Cardiac ventricle fibroblast (primary cell): ENCODE measurements at places on chromosomes 12 and 14. TPM values are rescaled to one million over a fixed set of nuclear protein-coding genes. Genes with fewer than 3 reads are reported as not detected.

The CIROP gene
- total RNA-seq, result 0.69 and 0.83 TPM in 2 replicates

The KRT83 gene
- not detected in 2 replicates for total RNA-seq

The MYF5 gene
- not detected in 2 replicates for total RNA-seq

The IL25 gene
- not detected in 2 replicates for total RNA-seq

The REC8 gene
- total RNA-seq, result 0.25 and 1.1 TPM in 2 replicates

The POTEM gene
- total RNA-seq, result not detected in 2 replicates

The ENDOU gene
- not detected in 2 replicates for total RNA-seq

The CHST11 gene
- total RNA-seq, result 51.0 and 76.7 TPM in 2 replicates

The KCNJ8 gene
- 1.5 and 2.9 TPM in 2 replicates for total RNA-seq

The ALDH1L2 gene
- total RNA-seq, result 53.7 and 54.4 TPM in 2 replicates

The PKP2 gene
- 7.3 and 9.8 TPM in 2 replicates for total RNA-seq

The IFNG gene
- total RNA-seq, result not detected in 2 replicates

The FCF1 gene
- 34.5 and 43.6 TPM in 2 replicates for total RNA-seq
